ENCODE measurements at places on chromosomes 5 and 9.

GRCh38 chr5:167555565-167556166 lies 735.8 kb upstream of the WWC1 start:
- no peak for DNase-seq

GRCh38 chr9:131714161-131714646 lies 25.7 kb downstream of the RAPGEF1 start:
- DNase-seq: no peak

DNA sequence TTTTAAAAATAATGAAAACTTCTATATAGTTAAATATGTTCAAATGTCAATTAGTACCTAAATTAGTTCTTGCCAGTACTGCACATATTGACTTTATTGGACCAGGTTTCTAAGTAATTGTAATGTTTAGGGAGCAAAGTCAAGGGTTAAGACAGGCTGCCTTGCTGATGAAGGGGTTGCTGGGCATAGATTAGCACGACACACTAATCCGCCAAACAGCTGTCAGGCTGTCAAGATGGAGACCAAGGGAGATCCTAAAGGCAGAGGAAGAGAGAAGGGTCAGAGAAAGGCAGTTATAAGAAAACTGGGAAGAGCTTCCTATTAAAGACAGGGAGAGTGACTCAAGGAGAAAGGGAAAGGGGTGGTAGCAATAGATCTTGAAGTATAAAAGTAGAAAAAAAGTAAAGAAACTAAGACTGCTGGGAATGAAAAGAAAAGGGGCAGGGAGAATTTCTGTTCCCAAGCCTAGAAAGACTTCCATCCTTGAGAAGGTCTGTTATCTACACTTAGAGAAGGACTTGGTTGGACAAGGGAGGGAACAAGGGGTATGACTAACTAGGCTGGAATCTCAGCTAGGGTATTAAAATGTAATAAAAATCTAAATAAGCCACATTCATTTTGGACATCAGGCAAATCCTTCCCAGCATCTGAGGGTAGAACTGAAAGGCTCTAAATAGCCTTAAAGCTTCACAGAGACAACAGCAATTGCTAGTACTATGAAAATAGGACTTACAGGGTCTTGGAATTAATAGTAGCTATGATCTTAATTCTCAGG lies 188.7 kb downstream of the FBXL17 start:
- no peak for DNase-seq

- no peak for DNase-seq
Measured at GRCh38 chr5:60822285-60822556, 21.8 kb downstream of the ELOVL7 start.

DNA sequence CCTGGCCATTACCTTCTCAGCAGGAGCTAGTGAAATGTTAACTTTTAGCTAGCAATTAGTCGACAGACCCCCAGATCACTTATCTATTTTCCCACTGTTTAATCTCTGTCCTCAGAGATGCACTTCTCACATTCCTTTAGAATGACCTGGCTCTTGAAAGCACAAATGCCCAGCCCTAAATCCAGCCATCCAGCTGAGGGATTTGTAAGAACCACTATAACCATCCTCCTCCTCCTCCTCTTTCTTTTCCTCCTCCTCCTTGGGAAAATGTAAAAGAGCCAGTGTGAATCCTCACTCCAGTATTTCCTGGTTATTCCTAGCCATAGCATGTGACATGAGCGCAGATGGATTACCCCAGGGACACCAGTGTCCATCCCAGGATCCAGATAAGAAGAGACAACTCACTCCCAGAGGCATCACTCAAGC lies 124.3 kb downstream of the ENC1 start:
- peak; percentile 28 for DNase-seq

GRCh38 chr9:134630393-134630790 lies 11.2 kb upstream of the COL5A1 start:
- peak; percentile 46 for DNase-seq

GRCh38 chr5:150490296-150490669 lies 17.6 kb upstream of the NDST1 start:
- DNase-seq: no peak

- peak; percentile 31 for DNase-seq
Measured at GRCh38 chr9:137972988-137973470, 95.4 kb downstream of the CACNA1B start.

GRCh38 chr5:58922461-58923171 lies 339.7 kb downstream of the RAB3C start:
- DNase-seq: no peak

GRCh38 chr5:43190755-43191603 lies 1.0 kb upstream of the NIM1K start:
- DNase-seq: peak; percentile 30

DNA sequence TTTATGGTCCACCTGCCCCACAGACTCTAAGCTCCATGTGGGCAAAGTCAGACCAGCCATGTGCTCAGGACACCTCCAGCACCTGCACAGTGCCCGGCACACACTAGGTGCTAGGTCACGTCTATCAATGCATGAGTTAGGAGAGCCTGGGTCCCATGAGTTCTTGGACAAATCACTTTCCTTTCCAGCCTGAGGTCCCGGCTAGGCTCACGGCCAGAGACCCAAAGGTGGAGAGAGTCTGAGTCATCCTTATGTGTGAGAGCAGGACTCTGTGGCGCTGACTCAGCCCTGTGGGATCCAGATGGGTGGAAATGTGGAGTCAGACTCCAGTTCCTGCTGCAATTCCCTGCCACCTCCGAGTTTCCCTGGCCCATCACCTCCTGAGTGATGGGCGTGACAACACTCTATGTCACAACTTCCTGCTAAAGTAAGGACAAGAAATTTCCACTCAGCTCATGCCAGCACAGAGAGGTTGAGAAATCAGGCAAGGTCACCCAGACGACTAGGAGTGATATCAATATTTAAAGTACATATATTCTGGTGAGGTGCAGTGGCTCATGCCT lies 2.5 kb upstream of the ST6GALNAC4 start:
- no peak for DNase-seq

GRCh38 chr5:21765406-21765805 lies 1087.7 kb downstream of the CDH12 start:
- no peak for DNase-seq

GRCh38 chr5:172123269-172123692 lies 64.7 kb downstream of the STK10 start:
- DNase-seq: peak; percentile 73

GRCh38 chr5:154653418-154653763 lies 101.8 kb upstream of the LARP1 start:
- DNase-seq: no peak

GRCh38 chr5:175822225-175822624 lies 49.2 kb upstream of the CPLX2 start:
- no peak for DNase-seq

- no peak for DNase-seq
Measured at GRCh38 chr5:173001229-173001841, 17.8 kb downstream of the ATP6V0E1 start.

DNA sequence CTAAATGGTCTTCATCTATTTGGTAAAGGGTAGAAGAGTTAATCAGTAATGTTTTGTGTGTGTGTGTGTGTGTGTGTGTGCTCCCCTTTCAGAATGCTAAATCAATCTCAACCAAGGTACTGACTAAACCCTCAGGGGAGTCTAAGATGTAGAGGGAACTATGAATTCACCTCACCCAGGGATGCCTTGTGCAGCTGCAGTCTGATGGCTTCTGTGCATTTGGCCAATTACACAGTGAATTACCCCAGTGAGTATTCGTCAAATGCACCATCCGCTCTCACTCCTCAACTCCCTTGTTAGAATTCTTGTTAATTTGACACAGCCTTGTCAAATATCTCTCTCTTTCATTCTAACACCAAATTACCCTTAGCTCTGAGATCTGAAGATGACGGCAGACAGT lies 234.6 kb downstream of the GABRB2 start:
- DNase-seq: no peak

DNA sequence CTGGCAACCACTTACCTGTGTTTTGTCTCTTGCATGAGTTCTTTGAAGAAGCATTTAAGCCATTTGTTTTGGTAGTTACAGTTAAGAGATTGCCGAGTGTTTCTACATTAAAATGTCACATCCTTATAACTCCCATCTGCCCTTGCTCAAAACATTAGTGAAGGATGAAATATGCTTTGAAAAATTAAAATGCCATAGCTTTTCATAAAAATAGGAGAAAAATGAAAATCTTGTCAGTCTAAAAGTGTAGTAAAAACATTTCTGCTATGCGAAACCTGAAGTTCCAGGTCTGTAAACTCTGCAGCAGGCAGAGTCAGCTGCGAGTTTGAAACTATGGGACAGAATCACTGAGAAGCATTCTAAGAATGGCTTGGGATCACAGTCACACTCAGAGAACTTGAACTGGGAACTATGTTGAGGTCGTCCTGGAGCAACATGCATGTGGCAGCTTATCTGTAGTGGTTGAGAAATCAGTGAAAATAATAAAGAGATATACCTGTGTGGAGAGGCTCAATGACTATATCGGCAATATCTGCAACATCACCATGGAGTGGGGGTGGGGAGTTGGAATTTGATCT lies 67.4 kb downstream of the RASGRF2 start:
- no peak for DNase-seq

DNA sequence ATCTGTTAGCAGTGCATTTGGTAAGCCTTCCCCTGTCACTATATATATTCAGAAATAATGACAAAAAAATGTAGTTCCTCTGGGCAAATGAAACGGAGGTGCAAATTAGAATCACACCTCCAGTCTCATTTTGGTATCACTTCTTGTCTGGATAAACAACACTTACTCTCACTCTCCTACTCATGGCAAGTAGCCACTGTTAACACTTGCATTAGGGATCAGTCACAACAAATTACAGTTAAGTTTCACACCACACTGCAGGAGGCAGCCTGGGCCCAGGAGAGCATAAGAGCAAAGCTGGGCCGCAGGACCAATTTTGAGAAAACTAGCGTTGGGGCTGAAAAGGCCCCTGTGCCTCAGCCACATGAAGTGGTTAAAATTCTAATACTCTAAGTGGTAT lies 161.0 kb downstream of the ELAVL2 start:
- DNase-seq: no peak

- no peak for DNase-seq
Measured at GRCh38 chr5:40309851-40310250, 369.9 kb upstream of the PTGER4 start.

DNA sequence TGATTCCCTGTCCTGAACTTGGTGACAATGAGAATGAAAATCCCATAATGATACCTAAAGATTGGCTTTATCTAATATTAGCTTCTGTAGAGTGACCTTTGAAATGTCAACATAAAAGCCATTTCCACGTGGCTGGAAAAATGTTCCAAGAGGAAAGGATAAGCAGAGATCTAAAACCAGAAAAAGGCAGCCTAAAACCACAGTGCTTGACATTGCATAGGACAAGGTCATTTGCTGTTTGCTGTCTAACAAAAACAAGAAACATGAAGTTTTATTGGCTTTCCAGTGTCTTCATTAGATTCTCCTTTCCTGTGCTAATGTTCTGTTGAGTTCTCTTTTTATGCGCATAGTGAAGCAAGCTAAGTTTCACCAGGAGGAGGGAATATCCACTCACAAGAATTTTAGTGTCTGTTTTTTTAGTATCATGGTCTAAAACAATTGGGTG lies 44.6 kb downstream of the CPEB4 start:
- DNase-seq: no peak
